T-helper 2 cell treated with Interferon-gamma antibody and Interleukin-4, amounts not matched to agents 100 ng/mL and 5 ng/mL, for 36 hours (primary cell): ENCODE measurements at places on chromosomes 3 and 15. TPM values are rescaled to one million over a fixed set of nuclear protein-coding genes. Genes with fewer than 3 reads are reported as not detected.

Gene SOX14
- not detected in 2 replicates for total RNA-seq

Gene PP2D1
- not detected in 2 replicates for total RNA-seq

Gene INKA1
- 0.41 and 0.82 TPM in 2 replicates for total RNA-seq

Gene RTP4
- total RNA-seq: 12.9 and 13.0 TPM in 2 replicates

Gene DPPA2
- total RNA-seq: not detected in 2 replicates

Gene OIP5
- 18.7 TPM in 2 replicates for total RNA-seq

Gene CCDC54
- not detected in 2 replicates for total RNA-seq

Gene ANKUB1
- not detected in 2 replicates for total RNA-seq

Gene SUSD5
- not detected in 2 replicates for total RNA-seq

Gene RBPMS2
- total RNA-seq: not detected in 2 replicates

Gene CEMIP
- 0.91 TPM in 2 replicates for total RNA-seq

Gene HAUS2
- 42.1 and 45.1 TPM in 2 replicates for total RNA-seq

Gene SAXO2
- total RNA-seq: 0.68 and 1.2 TPM in 2 replicates

Gene ZIC1
- not detected in 2 replicates for total RNA-seq

Gene ZWILCH
- 31.8 and 34.1 TPM in 2 replicates for total RNA-seq

Gene ZNF80
- total RNA-seq: 0.86 and 1.00 TPM in 2 replicates

Gene LMLN
- 1.9 and 2.7 TPM in 2 replicates for total RNA-seq

Gene DUOX2
- total RNA-seq: not detected in 2 replicates

Gene CCR8
- 12.6 and 13.7 TPM in 2 replicates for total RNA-seq

Gene LRRC31
- total RNA-seq: not detected in 2 replicates

Gene INSYN1
- not detected in 2 replicates for total RNA-seq

Gene SERPINI1
- total RNA-seq: 1.4 and 2.1 TPM in 2 replicates

Gene CNTN3
- not detected in 2 replicates for total RNA-seq

Gene MESP2
- not detected in 2 replicates for total RNA-seq

Gene TMEM108
- total RNA-seq: not detected in 2 replicates

Gene CFAP100
- not detected in 2 replicates for total RNA-seq

Gene MORC1
- not detected in 2 replicates for total RNA-seq

Gene KBTBD13
- total RNA-seq: not detected in 2 replicates

Gene DUOX1
- 0.09 TPM in 1 of 2 replicates, not detected in the other for total RNA-seq

Gene ZPLD1
- total RNA-seq: not detected in 2 replicates

Gene SKOR1
- 0.18 and 0.30 TPM in 2 replicates for total RNA-seq

Gene CMTM8
- 5.4 and 5.6 TPM in 2 replicates for total RNA-seq

Gene MST1R
- 2.1 and 3.2 TPM in 2 replicates for total RNA-seq

Gene ANKRD63
- 0.23 TPM in 1 of 2 replicates, not detected in the other for total RNA-seq

Gene PLCH1
- 0.59 and 0.80 TPM in 2 replicates for total RNA-seq

Gene RPP25
- 9.6 and 10.3 TPM in 2 replicates for total RNA-seq

Gene SPESP1
- total RNA-seq: 0.64 and 1.0 TPM in 2 replicates

Gene HDAC11
- 1.3 TPM in 2 replicates for total RNA-seq
